ENCODE measurements at places on chromosomes 3 and 15.

DNA sequence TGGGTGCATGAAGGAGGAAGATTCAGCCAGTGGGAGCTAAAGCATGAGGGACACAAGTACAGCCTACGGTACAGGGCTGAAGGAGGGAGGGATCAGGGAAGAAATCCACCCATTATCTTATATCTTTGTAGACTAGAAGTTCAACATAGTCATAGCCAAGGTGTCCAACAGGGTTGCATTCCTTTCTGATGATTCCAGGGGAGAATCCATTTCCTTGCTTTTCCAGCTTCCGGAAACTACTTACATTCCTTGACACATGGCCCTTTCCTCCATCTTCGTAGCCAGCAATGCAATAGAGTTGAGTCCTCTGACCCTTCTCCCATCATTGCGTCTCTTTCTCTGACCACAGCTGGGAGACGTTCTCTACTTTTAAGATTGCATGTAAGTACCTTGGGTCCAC is 471.0 kb upstream of the SEMA6D start:
- DNase-seq, result no peak

- no peak for DNase-seq
Measured at GRCh38 chr3:99928771-99929744, 111.4 kb downstream of the CMSS1 start.

DNA sequence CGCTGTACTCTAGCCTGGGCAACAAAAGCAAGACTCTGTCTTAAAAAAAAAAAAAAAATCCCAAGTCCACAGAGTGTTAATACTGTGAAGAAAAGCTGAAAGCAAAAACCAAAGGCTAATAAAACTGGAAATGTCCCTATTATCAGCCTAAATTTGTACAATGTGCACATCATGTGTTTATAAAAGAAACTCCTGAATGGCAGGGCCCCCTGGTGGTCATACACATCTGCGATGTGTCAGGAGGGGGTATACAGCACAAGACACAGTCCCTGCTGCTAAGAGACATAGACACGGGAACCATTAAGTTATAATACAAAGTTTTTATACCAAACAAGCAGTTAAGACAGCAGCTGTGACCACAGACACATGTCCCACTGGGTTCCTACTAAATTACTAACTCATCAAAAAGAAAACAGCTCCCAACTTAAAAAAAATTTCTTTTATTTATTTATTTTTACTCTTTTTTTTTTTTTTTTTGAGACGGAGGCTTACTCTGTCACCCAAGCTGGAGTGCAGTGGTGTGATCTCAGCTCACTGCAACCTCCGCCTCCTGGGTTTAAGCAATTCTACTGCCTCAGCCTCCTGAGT is 31.0 kb downstream of the IDH2 start:
- DNase-seq, result peak; percentile 48

- no peak for DNase-seq
Measured at GRCh38 chr3:183217548-183218332, 35.3 kb upstream of the B3GNT5 start.
